Ovary (tissue), 10 donors: ENCODE measurements at places on chromosomes 7 and 10. TPM values are rescaled to one million over a fixed set of nuclear protein-coding genes. Genes with fewer than 3 reads are reported as not detected.

Gene EBLN1
- total RNA-seq: not detected

DNA sequence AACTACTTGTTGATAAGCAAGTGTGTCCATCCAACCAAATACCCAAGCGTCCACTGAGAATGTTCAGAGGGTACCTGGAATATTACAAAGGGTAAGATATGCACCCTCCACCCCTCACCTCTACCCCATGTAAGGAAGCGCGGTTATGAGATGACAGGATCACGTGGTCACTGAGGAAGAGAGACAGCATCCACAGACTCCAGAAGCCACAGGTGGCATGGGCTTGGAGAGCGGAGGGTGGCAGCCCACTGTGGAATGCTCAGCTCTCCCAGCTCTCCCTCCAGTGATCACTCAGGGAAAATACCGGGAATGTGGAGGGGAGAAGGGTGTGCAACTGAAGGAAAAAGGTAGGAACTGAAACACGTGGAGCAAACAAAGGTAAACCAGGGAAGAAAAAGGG, 25.7 kb downstream of the SFMBT2 start:
- DNase-seq: no peak

Gene GNAT3
- not detected for total RNA-seq

Gene STAM
- 19.8 TPM for total RNA-seq

Gene TBX20
- not detected for total RNA-seq

DNA sequence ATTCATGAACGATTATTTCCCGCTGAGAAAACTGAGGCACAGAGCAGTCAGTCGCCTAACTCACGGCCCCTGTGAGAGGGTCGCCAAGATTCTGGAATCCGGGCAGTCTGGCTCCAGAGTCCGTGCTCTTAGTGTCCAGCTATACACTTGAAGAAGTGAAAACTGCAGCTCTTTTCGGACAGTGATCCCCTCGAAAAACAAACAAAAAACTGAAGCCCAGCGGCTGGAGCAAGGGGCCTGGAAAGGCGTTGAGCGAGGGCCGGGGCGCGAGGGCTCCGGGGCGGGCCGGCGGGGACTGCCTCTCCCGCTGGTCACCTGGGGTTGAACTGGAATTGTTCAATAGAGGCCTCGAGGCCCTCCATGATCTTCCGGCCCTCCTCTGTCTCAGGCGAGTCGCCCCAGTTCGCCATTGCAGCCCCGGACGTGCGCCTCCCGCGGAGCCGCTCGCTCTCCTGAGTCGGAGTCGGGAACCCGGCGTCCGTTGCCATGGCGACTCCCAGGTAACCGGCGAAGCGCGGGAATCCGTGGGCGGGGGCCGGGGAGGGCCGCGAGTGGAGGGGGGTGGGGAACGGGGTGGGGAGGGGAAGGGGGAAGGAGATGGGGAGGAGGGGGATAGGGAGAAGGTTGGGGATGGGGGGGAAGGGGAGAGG, 881 bp downstream of the C10orf67 start:
- DNase-seq: peak; percentile 83

Gene PVRIG
- 0.25 TPM for total RNA-seq

DNA sequence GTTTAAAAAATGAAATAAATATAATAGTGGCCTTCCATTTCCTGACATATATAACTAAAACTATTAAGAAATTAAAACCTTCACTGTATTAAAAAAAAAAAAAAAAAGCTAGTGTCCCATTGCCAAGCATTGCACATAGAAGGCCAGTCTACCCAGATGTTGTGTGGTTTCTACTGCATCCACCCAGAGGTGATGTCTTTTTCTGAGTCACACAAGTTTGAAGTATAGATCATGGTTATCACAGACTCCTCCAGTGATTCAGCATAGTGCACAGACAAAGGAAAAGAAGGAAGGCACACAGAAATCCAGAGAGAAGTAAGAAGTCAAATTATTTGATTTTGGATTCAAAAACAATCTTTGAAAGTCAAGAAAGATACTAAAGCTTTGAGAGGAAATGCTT, 429.0 kb downstream of the ETV1 start:
- no peak for DNase-seq

DNA sequence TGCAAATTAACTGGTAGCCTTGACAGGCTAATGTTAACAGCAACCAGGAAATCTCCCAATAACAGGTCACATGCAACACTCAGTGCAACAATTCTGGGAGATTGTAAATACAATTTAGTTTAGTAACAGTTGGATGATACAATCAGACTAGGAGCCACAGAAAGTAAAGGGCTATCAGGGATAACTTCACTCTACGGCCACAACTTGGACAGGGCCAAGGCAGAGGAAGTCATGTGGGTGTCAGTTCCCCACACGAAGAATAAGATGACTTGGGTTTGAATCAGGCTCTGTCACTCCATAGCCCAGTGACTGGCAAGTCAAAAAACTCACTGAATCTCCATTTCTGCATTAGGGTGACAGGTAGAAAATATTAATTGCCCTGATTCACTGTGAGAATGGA, 217.3 kb upstream of the CCDC6 start:
- no peak for DNase-seq

DNA sequence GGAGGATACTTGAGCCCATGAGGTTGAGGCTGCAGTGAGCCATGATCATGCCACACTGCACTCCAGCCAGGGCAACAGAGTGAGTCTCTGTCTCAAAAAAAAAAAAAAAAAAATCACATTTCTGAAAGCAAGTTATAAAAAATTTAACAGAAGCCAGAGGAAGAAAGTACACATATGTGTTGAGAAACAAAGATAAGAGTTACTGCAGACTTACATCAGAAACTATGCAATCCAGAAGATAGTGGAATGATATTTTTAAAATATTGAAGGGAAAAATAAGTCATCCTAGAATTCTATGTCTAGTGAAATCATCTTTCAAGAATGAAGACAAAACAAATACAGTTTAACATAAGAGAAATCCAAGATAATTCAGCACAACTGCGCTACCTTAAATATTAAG, 46.9 kb downstream of the ZNF518A start:
- DNase-seq: no peak

Gene ZNF804B
- not detected for total RNA-seq

DNA sequence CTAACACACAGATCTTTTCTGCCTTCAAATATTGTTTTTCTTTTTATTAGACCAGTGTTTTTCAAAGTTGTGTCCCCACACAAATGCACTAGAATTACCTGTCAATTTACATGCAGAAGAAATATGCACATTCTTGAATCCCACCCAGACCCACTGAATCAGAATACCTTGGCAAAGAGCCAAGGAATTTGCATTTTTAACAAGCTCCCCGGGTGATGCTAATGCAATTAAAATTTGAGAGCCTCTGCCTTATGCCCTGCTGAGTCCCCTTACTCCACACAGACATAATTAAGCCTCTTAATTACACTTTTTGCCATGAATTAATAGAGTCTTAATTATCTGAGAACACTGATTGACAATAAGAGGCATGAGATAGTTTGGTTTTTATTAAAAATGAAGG, 201.2 kb upstream of the GRB10 start:
- DNase-seq: no peak

DNA sequence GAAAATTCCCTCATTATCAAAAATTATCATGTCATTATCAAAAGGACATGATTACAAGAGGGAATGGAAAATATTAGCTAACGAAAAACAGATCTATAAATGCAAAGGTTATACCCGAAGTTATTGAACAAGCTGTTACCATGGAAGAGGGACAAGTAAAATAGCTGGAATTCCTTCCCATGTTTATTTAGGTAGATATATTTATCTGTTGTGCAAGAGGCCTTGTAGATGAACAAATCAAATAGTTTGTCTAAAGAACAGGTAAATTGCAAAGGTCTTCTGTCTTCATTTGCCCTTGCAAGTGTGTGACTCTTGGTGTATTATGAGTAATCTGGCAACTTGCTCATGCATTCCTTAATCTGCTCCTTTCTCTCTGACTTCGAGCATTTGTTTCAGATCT, 1170.9 kb downstream of the SORCS1 start:
- DNase-seq: no peak

DNA sequence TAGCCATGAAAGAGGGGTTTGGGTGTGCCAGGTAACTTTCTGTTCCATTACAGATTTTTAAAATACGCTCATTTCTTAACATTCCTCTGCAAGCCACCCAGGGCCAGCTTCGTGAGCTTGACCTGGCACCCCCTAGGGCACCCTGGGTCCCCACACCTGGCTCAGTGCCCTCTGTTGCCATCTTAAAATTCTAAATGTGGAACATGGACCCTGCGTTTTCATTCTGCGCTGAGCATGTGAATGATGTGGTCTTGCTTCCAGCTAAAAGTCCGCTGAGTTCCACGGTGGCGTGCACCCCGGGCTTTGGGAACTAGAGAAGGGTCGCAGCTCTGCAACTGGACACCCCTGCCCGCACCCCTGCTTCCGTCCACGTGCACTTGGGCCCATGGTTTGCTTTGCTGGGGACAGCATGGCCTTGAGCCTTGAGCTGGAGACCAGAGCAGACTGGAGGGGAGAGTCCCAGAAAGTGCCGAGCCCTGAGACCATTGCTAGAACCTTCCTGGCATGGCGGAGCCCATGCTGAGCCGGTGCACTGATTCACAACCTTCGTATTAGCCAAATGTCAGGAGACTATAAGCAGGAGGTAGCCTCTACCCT, 91.1 kb downstream of the RGS10 start:
- DNase-seq: no peak

Gene MMP21
- total RNA-seq: 1.5 TPM

DNA sequence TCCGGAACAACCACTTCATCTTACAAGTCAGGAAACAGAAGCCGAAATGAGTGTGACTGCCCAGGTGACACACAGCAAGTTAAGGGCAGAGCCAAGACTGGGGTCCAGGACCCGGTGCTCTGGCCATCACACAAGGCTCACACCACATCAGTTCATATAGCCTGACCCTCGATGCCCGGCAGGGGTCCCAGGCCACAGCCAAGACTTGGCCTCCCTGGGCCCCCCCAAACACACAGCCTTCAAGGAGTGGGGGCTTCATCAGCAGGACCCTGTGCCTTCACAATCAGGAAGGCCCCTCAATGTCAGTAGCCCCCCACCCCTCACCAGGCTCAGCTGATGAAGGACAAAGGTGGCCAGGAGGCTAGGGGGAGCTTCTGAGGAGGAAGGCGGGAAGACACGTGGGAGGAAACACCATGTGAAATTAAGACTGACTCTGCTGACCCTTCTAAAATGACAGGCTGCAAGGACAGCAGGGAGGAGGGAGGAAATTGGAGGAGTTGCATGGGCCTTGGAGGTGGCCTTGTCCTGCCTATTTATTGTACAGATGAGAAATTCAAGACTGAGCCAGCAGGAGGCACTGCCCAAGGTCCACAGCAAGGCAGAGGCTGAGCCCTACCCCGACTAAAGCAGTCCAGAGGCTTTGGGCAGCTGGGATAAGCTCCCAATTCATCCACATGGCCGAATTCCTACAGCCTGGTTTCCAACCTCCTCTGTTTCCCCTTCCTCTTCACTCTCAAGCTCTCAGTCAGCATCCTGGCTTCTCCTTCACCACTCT, 216.1 kb upstream of the ZMIZ1 start:
- no peak for DNase-seq

- DNase-seq: no peak
These were observed 311.2 kb downstream of the RNLS start for GRCh38 chr10:88271761-88272543.

- DNase-seq: no peak
These were observed 86.4 kb upstream of the JAZF1 start for GRCh38 chr7:28267012-28267411.

DNA sequence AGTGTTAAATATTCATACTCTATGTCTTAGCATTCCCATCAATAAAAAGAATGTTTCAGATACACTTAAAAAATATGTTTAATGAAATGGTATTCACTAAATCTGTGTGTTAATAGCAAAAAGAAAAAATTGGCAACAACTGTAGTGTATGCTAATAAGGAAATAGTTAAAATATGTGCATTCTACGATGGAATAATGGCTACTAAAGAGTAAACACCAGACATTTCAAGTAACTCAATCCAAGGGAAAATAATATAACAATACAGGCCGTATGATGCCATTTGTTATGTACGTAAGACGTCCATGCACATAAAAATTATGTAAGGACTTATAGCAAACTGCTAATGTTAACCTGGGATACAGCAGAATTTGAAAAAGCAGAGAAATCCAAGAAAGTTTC, 46.6 kb downstream of the MAD1L1 start:
- DNase-seq: no peak
